Activated naive CD8-positive, alpha-beta T cell treated with anti-CD3 and anti-CD28 coated beads, Interleukin-2, amount 10 ng/mL, durations not matched to agents 7 days and 5 days (primary cell): ENCODE measurements at places on chromosomes 12 and 14. TPM values are rescaled to one million over a fixed set of nuclear protein-coding genes. Genes with fewer than 3 reads are reported as not detected.

DNA sequence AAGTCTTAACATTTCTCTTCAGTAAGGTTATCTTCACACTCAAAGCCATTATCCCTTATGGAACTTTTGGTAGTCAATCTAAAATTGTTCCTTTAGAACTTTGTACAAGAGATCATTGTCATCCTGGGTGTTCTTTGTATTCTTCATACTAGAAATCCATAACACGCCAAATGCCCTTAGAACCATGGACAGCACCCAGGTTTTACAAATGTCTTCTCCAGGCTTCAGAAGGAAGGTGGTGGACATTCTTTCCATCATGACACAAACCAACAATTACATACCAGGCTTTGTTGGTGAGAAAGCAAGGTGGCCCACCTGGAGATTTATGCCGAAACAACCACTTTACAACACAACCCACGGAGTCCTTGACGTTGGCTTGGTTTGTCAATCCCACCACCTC is 365.6 kb upstream of the TBX3 start:
- DNase-seq = no peak

DNA sequence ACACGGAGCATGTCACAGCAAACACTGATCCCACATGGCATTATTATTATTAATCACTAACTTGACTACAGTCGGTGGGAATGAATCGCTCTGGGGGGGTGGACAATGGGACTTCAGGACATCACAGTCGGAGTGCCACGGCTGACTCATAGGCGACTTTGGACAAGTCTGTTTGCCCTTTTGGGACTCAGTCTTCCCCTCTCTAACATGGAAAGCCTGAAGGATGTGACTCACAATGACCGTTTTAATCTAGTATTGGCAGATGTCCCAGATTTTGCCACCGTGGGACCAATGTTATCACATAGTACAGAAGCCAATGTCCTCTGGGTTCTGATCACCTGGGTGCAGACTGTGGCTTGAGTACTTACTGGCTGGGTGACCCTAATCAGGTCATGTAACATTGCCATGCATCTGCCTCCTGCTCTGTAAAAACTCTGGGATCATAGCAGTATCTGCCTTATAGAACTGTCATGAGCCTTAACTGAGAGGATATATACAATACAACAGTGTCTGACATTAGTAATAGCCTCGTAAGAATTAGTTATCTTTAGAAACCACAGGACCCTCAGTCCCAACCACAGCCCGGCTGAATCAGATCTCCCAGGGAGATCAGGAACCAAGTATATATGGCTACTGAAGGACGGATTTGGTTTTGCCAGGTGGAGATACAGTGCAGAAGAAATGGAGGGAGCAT is 362.6 kb downstream of the BCL11B start:
- no peak for DNase-seq

Gene FOXA1
- total RNA-seq = not detected

Gene MGAT4C
- not detected for total RNA-seq

DNA sequence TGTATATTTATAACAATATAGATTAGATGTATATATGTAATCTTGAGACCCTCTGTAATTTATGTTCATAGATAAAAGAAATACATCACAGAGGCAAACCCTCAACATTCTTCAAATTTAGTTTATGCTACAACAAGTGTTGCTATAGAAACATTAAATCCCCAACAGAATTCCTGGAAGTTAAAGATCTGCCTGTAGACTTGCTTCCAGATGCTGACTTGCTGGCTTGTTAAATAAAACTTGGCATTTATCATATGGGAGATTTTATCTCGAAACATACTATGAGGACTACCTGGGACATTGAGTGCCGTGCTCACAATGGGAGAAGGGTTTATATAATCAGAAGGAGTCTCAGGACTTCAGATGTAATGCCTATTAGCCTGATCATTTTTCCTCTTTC is 136.3 kb upstream of the PLXNC1 start:
- no peak for DNase-seq
